ENCODE measurements at places on chromosomes 11 and 22.
A peak's percentile ranks its signal among the peaks of the same experiment; 100 is the strongest.

DNA sequence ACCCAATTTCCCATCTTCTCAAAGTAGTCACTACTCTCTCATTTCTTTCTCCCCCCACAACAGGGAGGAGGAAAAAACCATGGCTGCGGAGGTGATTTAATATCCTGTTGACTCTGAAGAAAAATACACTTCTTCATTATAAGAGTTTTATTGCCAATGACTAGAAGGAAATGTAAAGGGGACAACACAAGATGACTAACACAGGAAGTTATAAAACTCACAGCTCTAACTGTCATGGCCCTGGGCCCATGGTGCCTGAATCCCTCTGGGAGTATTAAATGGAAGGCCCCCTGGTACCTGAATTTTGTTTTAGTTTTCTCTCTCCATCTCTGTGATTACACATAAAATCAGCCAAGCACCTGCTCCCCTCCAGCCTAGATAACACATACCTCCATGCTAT is 352.8 kb upstream of the FAT3 start:
- no peak for DNase-seq

DNA sequence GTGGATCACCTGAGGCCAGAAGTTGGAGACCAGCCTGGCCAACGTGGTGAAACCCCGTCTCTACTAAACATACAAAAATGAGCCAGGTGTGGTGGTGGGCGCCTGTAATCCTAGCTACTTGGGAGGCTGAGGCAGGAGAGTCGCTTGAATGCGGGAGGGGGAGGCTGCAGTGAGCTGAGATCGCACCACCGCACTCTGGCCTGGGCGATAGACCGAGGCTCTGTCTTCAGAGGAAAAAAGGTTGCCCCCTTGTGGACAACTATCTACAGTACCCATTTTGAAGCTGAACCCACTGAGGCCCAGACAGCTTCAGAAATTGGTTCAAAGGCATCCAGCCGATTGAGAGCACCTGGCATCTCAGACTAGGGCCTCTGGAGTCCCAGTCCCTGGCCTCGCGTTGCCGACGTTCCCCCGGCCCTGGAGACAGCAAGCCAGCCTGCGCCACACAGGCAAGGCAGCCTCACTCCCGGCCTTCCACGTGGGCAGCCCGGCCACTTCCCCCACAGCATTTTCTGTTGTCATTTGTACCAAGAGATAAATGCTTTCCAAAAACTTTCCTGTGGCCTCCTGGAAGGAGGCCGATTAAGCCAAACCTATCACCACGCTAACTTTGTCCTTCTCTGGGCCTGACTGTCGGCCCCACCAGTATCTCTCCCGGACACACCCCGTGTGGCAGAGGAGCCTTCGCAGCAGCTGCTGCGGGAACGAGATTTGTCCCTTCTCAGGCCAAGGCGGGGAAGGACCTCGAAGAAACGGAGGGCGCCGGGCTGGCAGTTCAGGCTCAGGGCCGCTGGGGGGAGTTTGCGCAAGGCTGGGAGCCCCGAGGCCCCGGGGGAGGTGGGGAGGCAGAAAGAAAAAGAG is 82.8 kb downstream of the FLI1 start:
- no peak for DNase-seq

- no peak for DNase-seq
These were observed 167.1 kb downstream of the C11orf91 start for GRCh38 chr11:33533386-33534052.

DNA sequence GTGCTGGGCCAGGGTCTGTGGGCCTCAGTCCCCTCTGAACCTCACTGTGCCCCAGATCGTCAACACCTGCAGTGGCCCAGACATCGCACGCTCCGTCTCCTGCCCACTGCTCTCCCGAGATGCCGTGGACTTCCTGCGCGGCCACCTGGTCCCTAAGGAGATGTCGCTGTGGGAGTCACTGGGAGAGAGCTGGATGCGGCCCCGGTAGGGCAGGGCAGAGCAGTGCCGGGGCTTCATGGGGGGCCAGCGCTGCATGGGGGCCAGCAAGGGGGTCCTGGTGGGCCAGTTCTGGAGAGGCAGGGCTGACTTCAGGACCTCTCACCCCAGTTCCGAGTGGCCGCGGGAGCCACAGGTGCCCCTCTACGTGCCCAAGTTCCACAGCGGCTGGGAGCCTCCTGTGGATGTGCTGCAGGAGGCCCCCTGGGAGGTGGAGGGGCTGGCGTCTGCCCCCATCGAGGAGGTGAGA is 16.3 kb downstream of the EPS8L2 start:
- DNase-seq = no peak

- no peak for DNase-seq
These were observed 47.0 kb downstream of the CDPF1 start for GRCh38 chr22:46202897-46203600.

DNA sequence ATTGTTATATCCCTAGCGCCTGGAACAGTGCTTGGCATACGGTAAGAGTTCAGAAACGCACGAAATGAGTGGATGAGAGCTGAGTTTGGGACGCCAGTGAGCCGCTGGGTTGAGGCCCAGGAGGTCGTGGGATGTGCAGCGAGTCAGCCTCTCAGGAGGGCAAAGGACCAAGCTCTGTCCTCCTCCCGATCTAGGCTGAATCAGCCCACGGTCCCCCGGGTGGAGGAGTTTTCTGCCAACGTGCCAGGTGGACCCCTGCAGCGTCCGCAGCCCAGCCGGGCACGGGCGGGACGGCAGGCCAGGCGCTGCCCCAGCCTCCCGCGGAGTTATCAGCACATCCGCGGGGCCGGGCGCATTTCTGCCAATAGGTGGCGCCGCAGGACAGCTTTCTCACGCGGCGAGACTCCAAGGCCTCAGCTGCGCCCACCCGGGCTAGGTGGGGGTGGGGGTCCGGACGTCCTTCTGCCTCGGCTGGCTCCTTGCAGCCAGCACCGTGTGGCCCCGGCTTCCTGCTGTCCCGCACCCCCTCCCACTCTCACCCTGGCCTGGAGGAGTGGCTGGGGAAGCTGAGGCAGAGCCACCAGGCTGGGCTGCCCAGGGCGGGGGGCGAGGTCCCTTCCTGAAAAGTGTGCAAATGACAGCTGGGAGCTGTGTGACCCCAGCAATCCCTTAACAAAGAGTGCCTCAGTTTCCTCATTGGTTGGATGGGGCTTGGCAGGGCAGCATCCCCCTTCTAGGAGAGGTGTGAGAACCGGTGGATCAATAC is 2.2 kb upstream of the RPS19BP1 start:
- DNase-seq = peak; percentile 85

GRCh38 chr11:112118176-112118575 is 31.5 kb downstream of the SDHD start:
- no peak for DNase-seq

GRCh38 chr11:94664346-94664745 is 97.2 kb downstream of the PIWIL4 start:
- no peak for DNase-seq

DNA sequence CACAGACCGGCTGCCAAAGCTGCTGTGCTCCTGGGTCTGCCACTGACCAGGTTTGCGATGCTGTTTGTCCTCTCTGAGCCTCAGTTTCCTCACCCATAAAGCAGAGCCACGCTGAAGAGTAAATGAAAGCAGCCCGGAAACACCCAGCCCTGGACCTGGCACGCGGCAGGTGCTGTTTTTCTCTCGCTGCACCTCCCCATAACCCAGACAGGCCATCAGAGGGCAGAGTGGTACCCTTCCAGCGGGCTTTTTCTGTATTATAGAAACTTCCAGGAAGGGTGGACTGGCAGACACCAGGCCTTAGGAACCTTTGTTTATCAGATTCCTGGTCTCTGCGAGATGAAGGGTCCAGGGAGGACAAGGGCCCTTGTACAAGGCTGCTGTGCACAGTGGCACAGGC is 17.9 kb upstream of the FGF19 start:
- no peak for DNase-seq

GRCh38 chr11:18768978-18769377 is 22.6 kb downstream of the PTPN5 start:
- no peak for DNase-seq

GRCh38 chr11:128695539-128696221 is 1.8 kb downstream of the FLI1 start:
- DNase-seq = no peak

- no peak for DNase-seq
These were observed 72.9 kb downstream of the CSNK2A3 start for GRCh38 chr11:11279956-11280689.

DNA sequence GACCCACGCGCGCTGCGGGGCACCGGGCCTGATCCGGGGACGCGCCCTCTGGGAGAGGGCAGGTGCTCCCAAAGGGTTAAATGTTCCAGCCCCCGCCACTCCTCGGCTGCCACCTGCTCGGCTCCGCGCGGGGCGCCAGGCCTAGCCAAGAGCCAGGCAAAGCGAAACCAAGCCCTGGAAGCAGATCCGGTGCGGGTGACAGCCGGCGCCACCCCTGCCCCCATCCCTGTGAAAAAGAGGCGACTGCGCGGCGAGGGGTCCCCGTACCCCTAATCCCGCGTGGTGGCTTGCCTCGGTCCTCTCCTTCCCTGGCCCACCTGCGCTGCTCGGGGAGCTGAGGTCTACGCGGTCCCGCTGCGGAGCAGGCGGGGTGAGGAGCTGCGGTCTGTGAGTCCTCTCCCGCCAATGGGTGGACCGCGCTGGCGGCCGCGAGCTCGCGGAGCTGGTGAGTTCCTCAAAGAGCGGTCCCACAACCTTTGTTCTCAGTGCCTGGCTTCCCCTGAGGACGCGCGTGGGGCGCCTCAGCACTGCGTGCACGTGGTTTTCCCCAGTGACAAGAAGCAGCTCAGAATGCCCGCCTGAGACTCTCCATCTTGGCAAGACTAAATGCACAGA is at the start of gene ME3:
Gene ME3 (minus strand): TSS at position 610 of the 615 bp plus-strand sequence.
- DNase-seq = peak; percentile 54

GRCh38 chr11:100851147-100851546 is 164.1 kb downstream of the ARHGAP42 start:
- DNase-seq = no peak

- DNase-seq = no peak
These were observed 27.4 kb downstream of the MB start for GRCh38 chr22:35589756-35590093.

GRCh38 chr22:43955883-43956782 is 891 bp downstream of the SAMM50 start:
- DNase-seq = no peak

DNA sequence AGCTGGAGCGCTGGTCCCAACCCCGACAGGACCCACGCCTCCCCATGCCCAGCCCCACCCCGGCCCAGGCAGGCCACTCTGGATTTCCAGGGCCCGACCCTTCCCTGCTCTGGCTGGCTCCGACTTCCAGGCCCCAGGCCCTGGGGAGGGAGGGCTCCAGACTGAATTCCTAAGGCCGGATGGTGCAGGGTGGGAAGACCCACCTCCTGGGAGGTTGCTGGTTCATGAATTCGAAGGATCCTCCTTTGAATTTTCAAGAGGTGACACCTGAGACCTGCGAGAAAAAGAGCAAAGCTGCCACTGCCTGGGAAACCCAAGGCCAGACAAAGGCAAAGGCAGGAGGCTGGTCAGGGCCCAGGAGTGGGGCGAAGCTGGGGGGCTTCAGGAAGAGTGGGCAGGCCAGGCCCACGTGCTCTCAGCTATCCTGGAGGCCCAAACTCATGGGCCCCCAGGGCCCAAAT is 47.0 kb upstream of the LINC01488 start:
- no peak for DNase-seq

GRCh38 chr11:38392176-38392575 is 1794.1 kb upstream of the RAG2 start:
- DNase-seq = no peak

DNA sequence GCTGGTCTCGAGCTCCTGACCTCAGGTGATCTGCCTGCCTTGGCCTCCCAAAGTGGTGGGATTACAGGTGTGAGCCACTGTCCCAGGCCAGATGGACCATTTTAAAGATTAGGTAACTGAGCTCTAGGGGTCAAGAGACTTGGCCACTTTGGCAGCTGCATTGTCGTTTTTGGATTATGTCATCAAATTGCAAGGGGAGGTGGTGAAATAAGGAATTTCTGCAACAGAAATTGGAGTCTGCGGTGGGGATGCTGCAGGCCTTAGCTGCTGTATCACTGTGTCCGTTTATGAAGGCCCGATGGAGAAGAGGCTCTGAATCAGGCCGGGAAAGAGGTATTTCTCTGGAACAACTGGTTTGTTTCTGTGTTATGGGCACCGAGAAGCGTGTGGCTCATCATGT is 34.6 kb downstream of the PTPRJ start:
- DNase-seq = no peak

DNA sequence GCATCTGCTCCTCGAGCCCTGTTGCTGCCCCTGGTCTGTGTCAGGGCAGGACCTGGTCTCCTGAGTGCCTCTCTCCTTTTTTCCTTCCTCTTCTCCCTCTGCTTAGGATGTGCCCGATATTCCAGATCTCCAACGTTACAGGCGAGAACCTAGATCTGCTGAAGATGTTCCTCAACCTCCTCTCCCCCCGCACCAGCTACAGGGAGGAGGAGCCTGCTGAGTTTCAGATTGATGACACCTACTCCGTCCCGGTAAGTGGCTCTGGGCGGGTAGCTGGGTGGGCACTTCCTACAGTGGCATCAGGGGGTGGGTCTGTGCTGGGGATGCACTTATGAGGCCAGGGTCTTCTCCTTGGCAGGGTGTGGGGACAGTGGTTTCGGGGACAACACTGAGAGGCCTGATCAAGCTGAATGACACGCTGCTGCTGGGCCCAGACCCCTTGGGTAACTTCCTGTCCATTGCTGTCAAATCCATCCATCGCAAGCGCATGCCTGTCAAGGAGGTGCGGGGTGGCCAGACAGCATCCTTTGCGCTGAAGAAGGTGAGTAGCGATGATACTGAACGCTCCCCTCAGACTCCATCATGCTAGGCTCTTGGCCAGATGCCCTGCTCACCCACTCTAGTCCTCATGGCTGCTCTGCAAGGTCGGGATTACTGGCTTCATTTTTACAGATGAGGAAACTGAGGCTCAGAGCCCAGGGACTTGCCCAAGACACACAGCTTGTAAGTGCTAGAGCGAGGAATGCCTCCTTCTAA is 20.3 kb downstream of the GTPBP1 start:
- no peak for DNase-seq

Data from breast epithelium (tissue), 4 donors.